Stimulated activated memory B cell treated with anti-CD40 and anti-IgM and Interleukin-4, amounts not matched to agents 10 μg/mL and 1 μg/mL and 100 μg/mL, for 72 hours (primary cell): ENCODE measurements at places on chromosomes 13 and 19.

- no peak for ATAC-seq
Measured at GRCh38 chr13:62684359-62684758, 1268.7 kb upstream of the PCDH20 start.

- no peak for ATAC-seq
Measured at GRCh38 chr13:28325022-28325421, 169.9 kb downstream of the FLT1 start.

DNA sequence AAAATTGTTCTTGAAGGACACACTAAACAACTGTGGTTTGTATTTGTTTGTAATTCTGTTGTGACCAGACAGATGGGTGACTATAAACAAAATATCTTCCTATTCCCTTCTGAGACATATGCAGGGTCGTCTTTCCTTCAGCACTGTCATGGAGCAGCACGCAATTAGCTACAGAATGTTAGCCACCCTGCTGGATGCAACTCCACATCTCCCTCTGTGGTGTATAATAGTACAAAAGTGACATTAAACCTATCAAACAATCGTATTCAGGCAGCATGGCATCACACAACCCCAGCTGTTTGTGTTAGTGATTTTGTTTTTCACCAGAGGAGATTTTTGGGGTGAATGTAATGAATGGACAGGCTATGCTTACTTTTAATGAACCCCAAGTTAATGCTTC lies 146.2 kb downstream of the GPC6 start:
- no peak for ATAC-seq

- ATAC-seq: no peak
Measured at GRCh38 chr13:19093369-19093768, 88.3 kb downstream of the TUBA3C start.

- peak; percentile 37 for ATAC-seq
Measured at GRCh38 chr19:2290441-2291184, 8.6 kb upstream of the PEAK3 start.

- no peak for ATAC-seq
Measured at GRCh38 chr13:42883142-42883541, 101.8 kb downstream of the FAM216B start.

GRCh38 chr13:99062593-99062992 lies 84.7 kb upstream of the DOCK9 start:
- ATAC-seq: no peak

- no peak for ATAC-seq
Measured at GRCh38 chr19:40862333-40862732, 12.1 kb upstream of the CYP2A6 start.

DNA sequence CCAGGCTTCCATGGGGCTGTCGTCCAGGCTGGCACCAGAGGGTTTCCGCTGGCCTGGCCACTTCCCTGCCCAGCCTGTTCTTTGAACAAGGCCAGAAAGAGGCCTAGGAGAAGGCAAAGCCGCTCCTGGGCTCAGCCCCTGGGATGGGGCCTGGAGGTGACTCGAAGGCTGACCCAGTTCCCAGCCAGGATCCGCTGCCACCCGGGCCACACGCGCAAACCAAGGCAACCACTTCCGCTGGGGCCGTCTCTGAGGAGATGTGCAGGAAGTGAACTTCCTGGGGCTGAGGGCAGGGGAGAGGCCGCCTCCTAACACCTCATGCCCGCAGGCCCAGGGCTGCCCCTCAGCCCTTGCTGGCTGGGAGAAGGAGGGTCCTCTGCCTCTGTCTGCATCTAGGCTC lies 15.2 kb downstream of the PLEKHF1 start:
- peak; percentile 87 for ATAC-seq

DNA sequence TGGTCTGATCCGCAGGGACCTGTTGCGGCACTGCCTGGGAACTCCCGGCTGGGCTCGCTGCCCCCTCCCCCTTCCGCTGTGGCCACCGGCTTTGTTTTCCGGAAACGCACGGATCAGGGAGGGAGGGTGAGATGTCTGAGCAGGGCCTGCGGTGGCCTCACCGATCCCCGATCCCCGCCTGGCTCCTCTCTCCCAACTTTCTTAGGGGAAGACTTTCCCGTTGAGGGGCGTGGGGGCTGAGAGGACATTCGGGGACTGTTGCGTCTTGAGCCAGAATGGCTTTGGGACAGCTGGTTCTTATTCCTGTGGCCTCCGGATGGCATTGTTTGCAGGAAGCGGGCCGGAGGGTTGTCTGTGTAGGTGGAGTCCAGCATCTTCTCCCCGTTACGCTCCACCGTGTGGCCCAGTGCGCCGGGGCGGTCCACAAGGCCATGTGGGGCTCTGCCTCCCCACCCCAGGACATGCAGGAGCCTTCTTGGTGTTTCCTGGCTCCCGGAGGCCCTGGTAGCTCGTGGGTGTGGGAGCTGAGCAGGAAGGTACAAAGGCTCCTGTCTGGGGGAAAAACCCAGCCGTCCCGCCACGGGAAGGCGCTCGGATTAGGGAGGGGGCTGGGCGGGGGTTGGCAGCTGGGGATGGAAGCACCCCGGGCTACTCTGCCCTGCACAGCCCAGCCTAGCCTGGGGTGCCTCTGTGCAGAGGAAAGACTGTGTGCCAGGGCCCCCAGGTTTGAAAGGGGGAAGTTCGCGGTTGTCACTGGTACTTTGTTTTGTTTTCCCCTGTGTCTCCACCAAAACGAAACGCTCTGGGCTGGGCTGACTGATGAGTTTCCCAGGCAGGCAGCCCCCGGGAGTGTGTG lies 1.3 kb downstream of the CSNK1G2 start:
- peak; percentile 73 for ATAC-seq

DNA sequence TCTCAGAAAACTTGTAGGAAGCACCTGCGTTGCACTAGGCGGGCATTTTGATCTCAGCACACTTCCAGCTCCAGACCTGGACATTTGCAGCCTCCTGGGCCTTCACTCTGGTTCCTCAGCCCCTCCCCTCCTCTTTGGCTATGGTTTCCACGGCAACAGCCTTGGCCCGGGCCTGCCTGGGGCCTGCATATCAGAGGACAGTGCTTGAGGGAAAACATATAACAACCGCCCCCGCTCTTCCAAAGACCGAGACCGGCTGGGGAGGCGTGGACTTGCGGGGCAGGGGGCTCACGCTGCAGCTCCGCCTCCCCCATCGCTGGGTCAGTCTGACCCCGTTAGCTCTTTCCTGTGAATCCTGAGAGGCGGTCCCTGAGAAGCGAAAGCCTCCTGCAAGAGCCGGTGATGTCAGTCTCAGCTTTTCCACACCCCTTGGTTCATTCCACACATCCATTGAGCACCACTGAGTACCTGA lies 125.7 kb upstream of the PEG3 start:
- no peak for ATAC-seq

DNA sequence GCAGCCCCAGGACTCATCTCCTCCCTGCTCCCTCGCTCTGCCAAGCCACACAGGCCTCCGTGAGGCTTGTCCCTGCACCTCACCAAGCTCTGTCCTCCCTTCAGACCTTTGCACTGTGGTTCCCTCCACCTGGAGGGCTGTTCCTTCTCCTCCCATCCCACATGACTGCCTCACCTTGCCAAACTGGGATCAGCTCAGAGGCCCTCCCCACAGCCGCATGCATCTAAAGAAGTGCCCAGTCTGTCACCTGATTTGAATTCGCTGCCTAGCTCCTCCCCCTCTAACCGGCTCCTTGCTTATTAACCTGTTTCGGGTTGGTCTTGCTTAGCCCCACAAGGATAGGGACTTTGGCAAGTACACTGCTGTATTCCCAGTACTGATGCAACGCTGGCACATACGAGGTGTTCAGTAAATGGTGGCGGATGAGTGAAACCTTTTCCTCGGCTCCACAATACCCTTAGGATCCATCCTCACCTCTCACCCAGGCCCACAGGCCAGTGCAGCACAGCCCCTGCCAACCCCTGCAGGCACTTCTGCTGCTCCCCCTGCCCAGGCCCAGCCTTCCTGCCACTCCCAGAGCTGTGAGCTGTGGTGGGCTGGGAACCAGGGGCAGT lies 4.4 kb downstream of the AKT2 start:
- no peak for ATAC-seq

DNA sequence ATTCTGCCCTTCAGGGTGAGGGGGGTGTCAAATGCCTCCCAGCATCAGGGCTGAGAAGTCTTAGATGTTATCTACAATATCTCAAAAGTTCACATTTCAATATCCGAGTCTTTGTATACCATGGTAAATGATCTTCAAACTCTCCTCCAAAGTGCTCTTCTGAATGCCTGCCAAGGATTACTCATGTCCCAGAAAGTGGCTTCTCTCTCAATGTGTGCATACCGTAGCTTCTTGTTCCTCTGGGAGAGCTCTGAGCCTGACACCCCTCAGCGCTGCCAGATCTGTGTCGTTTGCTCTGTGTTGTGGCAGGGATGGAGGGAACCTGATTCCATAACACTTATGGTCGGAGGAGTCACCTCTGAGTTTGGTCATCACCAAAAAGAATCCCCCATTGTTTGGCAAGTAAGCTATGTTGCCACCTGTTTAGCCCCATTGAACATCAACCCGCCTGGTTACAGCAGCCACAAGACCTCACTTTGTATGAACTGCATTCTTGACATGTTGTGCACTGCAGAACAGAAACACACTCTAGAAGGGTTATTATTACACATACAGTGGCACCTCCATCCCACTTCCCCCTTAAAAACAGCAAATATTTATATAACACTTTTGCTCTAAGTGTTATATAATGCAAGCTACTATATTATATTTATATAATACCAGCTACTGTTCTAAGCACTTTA lies 163.1 kb upstream of the MIR17HG start:
- no peak for ATAC-seq

DNA sequence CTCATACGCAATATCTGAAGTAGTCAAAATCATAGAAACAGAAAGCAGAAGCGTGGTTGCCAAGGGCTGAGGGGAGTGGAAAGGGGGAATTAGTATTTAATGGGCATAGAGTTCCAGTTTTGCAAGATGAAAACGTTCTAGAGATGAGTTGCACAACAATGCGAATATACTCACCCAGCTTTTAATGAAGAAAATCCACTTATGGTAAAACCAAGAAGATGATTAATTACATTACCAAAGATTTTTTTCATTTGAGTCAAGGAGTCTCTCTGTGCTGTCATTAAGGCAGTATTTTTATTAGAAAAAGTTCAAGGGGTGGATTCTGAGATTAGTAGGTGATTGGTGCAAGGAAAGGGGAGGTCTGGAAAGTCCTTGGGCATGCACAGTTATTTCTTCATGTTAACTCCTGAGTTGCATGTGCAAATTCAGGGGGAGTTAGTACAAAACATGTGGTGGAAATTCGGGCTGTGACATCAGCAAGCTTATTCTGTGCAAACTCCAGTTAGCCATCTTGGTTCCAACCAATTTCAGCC lies 6.9 kb upstream of the CBY2 start:
- peak; percentile 57 for ATAC-seq

GRCh38 chr19:19109601-19110000 lies 28.7 kb downstream of the TMEM161A start:
- ATAC-seq: no peak

GRCh38 chr13:95226476-95226875 lies 74.8 kb downstream of the ABCC4 start:
- no peak for ATAC-seq

DNA sequence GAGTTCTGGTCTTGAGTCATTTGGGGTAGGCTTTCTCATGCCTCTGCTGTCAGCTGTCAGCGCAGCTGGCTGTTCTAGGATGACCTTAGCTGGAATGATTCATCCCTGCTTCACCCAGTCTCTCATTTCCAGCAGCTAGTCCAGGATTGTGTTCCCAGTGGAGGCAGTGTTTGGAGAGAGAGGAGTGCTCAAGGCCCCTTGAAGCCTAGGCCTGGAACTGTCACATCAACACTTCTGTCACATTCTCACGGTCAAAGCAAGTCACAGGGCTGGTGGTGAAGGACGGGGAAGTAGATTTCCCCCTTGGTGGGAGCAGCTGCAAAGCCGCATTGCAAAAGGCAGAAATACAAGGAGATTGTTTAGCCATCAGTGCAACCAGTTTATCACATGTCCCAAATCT lies 15.2 kb downstream of the TPT1 start:
- ATAC-seq: no peak

DNA sequence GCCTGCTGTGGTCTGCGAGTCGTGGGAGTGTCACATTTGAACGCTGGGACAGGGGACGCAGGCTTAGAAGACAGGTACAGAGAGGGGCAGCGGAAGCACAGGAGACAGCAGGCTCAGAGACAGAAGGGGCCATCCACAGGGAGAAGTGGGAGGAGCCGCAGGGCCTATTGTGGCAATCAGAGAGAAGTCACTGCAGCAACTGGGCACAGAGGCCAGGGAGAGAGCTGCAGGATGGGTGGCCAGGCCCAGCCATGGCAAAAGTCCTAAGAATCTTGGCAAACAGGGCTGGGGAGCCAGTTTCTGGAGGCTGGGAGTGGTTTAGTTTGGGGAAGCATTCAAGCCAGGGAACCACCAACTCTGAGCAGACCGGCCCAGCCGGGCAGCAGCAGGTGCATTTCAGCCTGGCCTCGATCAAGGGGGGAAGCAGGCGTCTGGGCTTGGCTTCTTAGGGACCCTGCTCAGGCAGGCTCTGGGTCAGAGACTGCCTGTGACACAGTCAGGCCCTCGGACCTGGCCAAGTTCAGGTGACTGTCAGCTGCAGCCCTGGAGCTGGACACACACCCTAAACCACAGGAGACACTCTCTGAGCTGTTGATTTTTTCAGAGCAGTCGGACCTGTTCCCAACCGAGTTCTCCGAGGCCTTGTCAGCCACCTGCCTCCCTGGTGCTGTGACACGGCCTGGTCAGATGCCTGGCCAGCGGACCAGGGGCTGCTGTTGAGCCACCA lies 11.8 kb downstream of the SH3GL1 start:
- no peak for ATAC-seq

GRCh38 chr13:113972451-113973217 lies 1.2 kb downstream of the C13orf46 start:
- no peak for ATAC-seq

DNA sequence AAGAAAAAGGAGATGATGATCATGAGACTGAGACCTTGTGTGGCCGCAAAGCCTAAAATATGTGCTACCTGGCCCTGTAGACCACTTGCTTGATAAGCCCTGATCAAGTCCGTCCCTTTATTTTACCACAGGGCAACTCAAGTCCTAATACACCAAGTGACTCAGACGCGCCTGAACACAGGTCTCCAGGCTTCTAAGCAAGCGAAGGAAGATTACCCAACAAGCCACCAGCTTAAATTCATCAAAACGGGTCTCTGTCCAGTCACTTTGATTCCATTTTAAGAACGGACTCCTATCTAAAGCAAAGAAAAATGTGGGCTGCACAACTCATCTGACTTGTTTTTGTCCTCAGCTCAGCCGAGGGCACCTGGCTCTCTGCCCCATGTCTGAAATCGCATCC lies 26.8 kb downstream of the SLC7A1 start:
- ATAC-seq: no peak

DNA sequence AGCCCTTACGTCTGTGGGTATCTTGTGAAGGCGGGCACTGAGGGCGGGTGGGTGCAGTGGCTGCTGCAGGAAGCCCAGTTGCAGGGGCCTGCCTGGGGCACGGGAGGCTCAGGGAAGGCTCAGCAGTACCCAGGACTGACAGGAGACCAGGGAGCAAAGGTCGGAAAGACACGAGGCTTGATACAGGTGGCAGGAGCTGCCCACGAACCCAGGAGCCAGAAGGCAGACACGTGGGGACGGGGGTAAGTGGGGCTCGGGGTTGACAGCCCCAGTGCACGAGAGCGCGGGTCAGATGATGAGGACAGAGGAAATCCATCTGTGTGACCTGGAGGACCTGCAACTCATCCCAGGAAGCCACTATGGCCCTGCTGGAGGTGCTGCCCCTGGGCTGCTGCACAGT lies 25.3 kb downstream of the ELAVL1 start:
- no peak for ATAC-seq

- no peak for ATAC-seq
Measured at GRCh38 chr19:23070353-23071146, 46.3 kb upstream of the ZNF730 start.
